ENCODE measurements at places on chromosomes 4 and X.

DNA sequence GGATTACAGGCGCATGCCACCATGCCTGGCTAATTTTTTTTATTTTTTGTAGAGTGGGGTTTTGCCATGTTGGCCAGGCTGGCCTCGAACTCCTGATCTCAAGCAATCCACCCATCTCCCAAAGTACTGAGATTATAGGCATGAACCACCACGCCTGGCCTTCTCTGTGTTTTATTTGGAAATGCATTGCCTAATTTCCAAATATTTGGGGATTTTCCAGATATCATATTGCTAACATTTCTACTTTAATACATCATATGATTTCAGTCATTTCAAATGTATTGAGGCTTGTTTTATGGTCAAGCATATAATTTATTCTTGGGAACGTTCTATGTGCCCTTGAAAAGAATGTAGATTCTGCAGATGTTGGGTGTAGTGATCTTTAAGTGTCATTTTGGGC is 38.8 kb downstream of the FGF2 start:
- DNase-seq, result no peak

- no peak for DNase-seq
Observed at GRCh38 chr4:107380836-107381438, 339.1 kb downstream of the PAPSS1 start.

GRCh38 chr4:37562592-37562991 is 123.6 kb downstream of the RELL1 start:
- DNase-seq, result no peak

DNA sequence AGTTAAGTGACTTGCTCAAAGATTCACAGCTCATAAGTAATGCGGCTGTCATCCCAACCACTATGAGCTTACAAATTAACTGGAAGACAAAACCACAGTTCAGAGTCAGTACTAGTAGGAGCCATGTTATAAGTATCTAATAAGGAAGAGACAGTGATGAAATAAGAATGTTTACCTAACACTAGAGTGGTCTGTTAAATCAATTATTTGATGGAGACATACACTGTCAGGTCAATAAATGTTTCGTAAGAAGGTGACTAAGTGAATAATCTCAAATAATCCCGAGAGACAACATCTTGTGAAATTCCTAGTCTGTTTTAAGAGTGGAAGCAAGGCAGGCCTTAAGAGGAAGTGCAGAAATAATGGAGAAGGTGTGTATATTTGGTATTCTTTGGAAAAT is 25.8 kb upstream of the AMELX start:
- no peak for DNase-seq

- DNase-seq, result no peak
Observed at GRCh38 chr4:128461291-128462102, 173.9 kb upstream of the PGRMC2 start.

DNA sequence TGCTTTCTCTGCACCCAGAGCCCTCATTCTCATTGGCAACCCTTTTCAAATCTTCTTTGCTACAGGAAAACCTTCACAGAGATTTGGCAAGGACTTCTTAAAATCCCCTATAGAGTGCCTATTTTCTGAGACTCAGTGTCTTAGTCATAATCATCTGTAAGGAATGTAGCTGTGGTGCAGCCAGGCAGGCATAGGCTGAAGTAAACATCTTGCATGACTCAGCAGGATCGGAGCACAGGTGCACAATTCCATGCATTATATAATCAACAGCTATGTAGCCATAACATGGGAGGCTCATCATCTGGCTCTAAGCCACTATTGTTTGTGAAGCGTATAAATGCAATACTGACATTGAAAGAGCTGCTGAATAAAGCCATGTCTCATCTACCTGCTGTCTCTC is 368.8 kb downstream of the MAGEE1 start:
- no peak for DNase-seq

DNA sequence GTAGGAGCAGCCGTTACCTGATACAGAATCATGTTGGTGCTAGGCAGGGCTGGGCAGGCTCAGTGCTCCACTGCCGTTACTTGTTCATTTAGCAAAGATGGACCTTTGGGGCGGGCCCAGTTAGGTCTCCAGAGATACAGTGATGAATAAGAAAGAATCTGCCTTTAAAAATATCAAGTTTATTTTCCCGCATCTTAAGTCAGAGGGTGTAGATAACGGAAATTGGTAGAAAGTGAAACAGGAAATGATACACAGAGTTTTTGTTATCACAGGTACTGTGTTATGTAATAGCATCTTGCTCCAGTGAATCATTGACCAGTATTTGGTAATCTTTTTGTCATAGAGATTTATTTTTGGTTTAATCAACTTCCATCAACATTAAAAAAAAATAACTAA is 5.5 kb downstream of the TMEM131L start:
- no peak for DNase-seq

DNA sequence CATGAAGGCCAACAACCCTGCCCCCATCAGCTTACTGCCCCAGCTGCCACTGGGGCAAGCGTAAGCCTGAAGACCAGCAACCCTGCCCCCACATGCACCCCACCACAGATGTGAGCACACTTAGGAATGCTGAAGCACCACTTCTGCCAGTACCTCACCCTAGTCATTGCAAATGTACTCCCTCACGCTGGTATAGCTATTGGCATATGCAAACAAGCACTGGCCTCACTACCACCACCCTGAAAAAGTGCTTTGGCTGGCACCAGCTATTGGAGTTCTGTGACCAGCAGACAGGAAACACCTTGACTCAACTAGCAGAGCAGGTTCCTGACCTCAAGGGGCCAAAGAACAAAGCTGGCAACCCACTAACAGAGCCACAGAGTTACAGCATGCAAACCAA is 534.4 kb upstream of the POU3F4 start:
- DNase-seq, result no peak

DNA sequence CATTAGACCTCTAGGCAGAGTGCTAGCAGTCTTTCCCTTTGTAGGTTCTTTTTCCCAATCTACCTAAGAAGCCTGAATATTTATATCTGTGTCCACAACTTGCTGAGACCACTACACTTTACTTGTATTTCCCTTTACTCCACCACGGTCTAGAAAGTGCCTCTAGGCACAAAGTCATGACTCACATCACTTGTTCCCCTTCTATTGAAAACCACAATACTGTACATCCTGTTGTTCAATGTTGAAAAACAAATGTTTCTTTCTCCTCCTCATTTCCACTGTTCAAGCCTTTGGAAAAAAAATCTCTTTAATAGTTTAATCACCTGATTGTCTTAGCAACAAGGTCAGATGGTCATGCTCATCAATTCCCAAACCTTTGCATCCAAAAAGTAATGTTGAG is 326.7 kb downstream of the GUCY2F start:
- no peak for DNase-seq

GRCh38 chr4:2944586-2945526 is 18.4 kb downstream of the NOP14 start:
- no peak for DNase-seq

GRCh38 chr4:142278171-142278570 is 567.9 kb downstream of the INPP4B start:
- DNase-seq, result no peak

DNA sequence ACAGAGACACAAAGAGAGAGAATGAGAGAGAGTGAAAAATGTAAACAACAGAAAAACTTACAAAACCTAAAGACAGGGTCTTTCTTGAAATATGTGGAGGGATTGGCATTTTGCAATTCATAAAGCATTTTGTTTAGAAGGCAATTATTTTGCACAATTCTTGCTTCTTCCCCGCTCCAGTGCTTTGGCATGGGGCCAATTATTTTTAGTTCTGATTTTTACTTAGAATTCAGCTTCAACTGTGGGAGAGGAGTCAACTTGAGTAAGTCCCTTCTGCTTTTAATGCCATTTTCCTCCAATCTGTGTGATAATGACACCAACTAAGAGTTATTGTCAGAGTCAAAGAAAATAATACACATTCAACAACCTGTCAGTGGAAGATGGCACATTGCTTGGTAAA is 1051.9 kb downstream of the NLGN4X start:
- DNase-seq, result no peak

GRCh38 chrX:124097116-124097515 is 135.6 kb downstream of the STAG2 start:
- no peak for DNase-seq

GRCh38 chr4:186228514-186228894 is 1.2 kb downstream of the KLKB1 start:
- DNase-seq, result no peak

- no peak for DNase-seq
Observed at GRCh38 chrX:40952855-40953254, 132.4 kb upstream of the USP9X start.

All from stimulated activated CD8-positive, alpha-beta memory T cell treated with anti-CD3 and anti-CD28 coated beads, Interleukin-4, amount 100 ng/mL, for 24 hours (primary cell).